CD4-positive, alpha-beta T cell treated with Interleukin-15 for 1 hour (primary cell): ENCODE measurements at places on chromosomes 7 and 10.
A peak's percentile ranks its signal among the peaks of the same experiment; 100 is the strongest.

DNA sequence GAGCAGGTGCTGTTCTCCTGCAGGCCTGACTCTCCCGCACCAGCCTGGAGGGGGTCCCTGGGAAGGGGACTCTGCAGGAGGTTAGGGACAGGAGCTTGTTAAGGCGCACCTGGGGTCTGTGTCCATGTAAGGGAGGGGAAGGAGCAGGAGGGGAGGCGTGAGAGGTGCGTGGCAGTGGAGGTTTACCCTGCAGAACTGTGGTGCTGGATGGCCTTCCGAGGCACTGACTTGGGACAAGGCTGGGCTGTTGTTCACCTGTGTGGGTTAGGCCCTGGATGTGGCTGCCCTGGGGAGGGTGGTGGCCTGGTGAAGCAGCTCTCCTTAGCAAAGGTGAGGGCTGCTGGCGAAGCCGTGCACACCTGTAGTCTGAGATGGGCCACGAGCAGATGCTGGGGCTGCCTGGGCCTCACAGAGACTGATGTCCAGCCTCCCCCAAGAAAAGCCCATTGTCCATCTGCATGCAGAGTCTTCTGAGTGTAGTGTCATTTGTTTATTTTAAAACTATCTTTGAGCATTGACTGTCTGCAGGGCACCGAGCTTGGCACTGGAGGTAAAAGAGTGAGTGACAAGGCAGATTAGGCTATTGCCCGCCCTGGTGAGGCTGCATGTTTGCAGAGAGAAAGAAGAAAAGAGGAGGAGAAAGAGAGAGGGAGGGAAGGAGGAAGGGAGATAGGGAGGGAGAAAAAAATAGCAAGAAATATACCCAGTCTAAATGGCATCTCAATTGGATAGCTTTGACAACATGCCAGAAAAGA is 225.3 kb downstream of the GLRX3 start:
- DNase-seq = no peak

DNA sequence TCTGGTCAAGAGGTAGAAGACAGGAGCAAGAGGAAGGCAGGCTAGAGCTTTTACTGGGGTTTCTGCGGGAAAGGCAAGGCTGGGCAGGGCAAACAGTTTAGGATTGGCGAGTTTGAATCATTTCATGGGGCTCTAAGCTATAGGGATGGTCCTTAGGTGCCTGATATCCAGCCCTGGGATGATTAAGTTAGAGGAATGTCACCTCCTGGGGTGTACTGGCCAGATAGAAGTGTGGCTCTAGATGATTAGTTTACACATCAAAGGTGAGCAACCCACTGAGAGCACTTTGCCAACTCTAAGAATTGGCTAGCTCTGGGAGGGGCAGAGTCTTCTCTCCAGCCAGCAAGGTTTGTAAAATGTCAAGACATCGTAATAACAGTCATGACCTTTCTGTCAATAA is 52.4 kb downstream of the ZNF365 start:
- no peak for DNase-seq

GRCh38 chr7:147052818-147053217 is 936.2 kb downstream of the CNTNAP2 start:
- DNase-seq = no peak

GRCh38 chr7:91771394-91771793 is 109.1 kb downstream of the MTERF1 start:
- no peak for DNase-seq

DNA sequence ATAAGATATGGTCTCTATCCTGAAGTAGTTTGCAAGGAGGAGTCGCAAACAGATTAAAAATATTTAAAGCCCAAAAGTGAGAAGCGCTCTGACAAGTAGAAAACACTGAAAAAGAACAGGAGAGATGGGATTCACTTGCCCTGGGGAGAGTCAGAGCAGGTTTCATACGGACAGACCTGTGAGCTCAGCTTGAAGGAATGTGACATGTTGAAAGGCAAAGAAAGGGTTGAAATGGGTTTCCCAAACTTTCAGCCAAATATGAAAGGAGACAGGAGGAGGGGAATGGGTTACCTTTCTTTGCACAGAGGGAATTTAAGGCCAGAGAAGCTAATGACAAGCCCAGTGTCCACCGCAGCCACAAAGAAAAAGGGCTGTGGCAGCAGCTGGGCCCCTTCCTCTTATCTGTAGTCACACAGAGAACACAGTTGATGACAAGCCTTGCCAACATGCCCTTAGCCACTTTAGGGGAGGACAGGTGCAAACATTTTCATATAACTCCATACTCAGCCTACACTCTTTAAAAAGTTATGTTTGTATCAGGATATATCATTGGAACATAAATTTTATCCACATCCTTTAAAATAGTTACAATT is 14.9 kb downstream of the HOXA1 start:
- DNase-seq = no peak

DNA sequence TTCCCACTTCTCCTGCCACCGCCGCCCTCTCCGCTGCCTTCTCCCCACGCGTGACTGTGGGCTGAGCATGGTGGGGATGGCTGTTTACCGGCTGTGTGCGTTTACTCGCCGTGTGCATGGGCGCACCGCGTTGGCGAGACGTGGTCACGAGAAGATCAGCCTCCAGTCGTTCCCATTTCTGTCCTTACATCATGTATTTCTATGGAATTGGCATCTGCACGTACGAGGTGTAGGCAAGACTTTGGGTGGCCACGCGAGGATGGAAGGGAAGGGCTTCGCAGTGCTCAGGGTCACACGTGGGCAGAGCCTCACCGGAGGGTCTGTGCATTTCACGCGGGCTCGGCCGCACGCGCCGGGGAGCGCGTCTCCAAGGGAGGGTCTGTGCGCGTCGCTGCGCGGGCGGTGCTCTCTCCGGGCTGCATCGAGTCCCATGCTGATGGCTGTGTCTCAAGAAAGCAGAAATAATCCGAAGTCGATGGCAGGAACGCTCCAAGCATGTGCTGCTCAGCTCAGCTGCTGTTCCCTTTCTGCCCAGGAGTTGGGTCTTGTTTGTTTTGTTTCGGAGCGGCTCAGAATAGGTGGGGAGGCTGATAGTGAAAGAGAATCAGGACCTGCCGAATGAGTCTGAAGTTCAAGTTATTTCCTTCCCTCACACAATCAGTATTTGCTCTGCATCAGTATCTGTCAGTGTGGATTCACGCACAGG is 973 bp downstream of the CAMK1D start:
- DNase-seq = peak; percentile 60

DNA sequence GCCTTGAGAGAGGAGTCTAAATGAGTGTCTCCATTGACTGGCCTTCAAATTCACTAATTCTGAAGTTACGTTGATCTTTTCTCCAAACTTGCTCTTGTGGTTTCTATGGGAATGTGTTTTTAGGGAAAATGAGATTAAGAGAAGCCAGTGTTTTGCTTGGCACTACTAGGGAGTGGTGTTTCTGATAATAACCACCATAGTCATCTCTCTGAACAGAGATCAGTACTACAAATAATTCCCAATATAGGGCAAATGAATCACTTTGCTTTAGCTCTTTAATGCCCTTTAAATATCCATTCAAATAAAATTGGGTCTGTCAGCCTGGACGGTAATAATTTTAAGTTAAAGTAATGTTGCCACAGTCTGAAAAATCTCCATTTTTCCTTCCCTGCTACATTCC is 90.8 kb downstream of the NRF1 start:
- no peak for DNase-seq

- DNase-seq = no peak
Measured at GRCh38 chr7:96097835-96098234, 224.1 kb downstream of the SLC25A13 start.

GRCh38 chr7:14748461-14748860 is 154.1 kb downstream of the DGKB start:
- no peak for DNase-seq

GRCh38 chr7:80216996-80217842 is 82.6 kb downstream of the GNAI1 start:
- DNase-seq = no peak

DNA sequence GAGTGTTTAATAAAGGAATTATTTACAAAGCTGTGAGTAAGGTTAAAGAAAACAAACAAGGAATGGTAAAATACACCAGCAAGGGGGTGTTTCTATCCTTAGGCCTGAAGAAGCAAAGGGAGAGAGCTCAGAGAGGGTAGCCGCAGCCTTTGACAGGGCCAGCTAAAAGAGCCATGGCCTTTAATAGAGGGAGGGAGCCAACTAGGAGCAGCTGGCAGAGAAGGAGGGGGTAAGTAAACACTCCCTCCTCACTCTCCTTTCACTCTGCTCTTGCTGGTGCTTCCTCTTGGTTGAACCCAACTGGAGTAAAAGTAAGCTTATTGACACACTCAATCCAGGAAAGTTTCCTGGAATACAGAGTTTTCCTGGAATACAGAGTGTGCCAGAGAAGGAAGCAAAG is 87.5 kb downstream of the CH25H start:
- DNase-seq = no peak

GRCh38 chr10:67914777-67915340 is 30.4 kb downstream of the SIRT1 start:
- no peak for DNase-seq

DNA sequence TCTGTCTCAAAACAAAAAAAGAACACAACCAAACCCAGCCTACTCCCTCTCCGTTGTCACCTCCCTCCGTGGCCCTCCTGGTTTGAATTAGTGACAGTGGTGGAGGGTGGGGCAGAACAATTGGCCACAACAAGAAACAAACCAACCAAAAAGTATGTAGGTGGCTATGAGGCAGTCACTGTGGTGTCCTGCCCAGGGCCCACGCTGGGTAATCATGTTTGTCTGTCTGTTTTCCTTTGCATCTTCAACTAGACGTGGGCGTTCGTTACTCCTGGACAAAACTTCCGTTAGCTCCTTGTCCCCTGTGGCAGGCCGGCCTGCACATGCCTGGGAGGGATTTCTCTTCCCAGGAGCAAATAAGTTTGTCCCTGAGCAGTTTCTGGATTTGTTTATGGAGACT is 78.4 kb downstream of the XRCC2 start:
- no peak for DNase-seq

GRCh38 chr10:48289501-48290238 is 15.2 kb upstream of the FRMPD2 start:
- peak; percentile 27 for DNase-seq

- no peak for DNase-seq
Measured at GRCh38 chr10:34780818-34781380, 34.2 kb downstream of the PARD3 start.

DNA sequence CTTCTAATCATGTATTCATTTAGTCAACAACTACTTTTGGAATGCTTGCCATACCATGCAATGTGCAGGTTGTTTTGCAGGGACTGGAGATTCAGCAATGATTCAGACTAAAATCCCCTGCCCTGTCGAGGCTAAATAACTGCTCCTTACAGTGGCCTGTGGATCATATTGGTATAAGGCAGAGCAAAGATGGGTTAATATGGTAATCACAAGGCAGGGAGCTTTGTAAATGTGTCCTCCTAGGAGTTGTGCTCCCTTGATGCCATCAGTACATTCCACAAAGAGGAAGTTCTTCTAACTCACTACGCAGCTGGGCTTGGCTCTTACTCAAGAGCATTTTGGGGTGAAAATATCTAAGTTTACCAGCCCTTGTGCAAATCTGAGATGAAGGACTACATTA is 614 bp upstream of the IFIT2 start:
- DNase-seq = peak; percentile 38

- no peak for DNase-seq
Measured at GRCh38 chr10:120177330-120177729, 279.7 kb upstream of the PLPP4 start.

GRCh38 chr7:139630643-139631519 is 107.4 kb downstream of the CLEC2L start:
- DNase-seq = no peak

- DNase-seq = no peak
Measured at GRCh38 chr10:112821663-112822062, 128.4 kb upstream of the TCF7L2 start.

DNA sequence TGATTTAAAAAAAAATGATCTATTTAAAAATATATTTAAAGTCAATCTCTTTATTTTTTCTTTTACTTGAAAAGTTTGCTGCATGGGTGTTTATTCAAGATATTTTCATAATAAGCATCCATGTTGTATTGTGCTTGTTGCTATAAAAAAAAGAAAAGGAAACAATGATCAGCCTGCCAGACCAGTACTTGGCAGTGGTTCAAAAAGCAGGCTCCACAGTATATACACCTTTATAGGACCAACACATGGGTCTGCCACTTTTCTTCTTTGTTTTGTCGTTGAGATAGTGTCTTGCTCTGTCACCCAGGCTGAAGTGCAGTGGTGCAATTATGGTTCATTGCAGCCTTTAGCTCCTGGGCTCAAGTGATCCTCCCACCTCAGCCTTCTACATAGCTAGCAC is 228.0 kb downstream of the TWIST1 start:
- no peak for DNase-seq

DNA sequence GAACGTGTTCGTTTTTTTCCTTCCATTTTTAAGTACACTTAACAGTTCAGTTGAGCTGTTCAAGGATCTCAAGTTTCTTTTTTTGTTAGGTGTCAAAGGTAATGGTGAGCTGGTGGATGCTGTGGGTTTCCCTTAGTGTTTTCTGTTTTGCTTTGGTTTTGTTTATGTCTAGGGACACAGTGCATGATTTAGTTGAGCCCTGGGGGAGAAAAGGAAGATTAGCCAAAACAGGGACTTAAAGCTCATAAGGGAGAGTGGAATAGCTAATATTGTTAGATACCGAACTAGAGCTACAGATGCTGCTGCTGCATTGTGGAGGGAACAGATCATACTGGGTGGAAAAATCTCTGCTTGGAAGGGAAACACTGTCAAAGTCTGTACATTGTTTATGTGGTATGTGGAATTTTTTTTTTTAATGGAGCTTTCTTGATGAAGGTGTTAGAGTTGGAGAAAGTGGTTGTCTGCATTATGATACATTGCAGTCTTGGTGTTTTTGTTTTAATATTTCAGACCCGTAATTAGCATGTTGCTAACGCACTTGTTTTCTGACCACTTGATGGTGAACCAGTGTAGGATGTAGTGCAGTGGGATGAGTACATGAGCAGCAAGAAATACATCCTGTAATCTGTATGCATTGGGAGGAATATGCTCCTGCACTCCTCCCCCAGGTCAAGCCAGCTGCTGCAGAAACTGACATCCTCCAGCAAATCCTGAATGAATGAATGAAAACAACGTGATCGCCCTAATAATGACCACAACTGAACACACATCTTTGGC is 2.1 kb downstream of the GLCCI1 start:
- DNase-seq = no peak

DNA sequence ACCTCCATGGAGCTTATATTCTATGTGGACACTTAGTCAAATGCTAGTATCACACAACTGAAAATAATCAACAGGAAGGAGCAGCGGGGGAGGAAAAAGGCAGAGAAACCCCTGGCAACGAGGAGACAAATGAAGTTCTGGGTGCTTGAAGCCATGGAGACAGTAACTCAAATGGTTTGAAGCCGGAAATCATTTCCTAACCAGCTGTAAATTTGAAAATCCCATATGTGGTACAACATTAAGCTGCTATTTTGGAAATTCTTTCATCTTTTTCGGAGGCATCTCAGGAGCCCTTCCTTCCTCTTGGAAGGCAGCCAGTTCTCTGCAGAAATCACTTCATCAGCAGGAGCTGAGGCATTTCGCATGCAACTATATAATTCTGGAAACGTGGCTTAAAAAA is 91.4 kb downstream of the PPP1R3C start:
- DNase-seq = no peak

GRCh38 chr10:73577788-73578187 is 13.4 kb downstream of the USP54 start:
- no peak for DNase-seq

DNA sequence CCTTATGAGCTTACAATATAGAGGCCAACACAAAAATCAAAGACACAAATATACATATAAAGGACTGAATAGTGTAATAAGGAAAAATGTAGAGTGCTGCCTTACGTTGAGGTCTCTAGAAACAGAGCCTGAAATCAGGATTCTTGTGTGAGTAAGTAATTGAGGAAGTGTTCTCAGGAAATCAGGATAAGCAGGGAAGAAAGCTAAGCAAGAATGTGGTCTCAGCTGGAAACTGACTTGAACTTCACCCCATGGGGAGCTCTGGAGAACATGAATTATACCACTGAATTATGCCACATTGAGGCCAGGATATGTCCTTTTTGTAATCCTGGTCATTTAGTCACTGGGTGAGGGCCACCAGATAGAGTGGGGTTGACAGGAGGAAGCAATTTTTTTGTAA is 191.9 kb downstream of the ETV1 start:
- no peak for DNase-seq
